ENCODE measurements at places on chromosomes 1 and 21.

- DNase-seq = no peak
Observed at GRCh38 chr1:18166341-18166740, 58.7 kb downstream of the IGSF21 start.

DNA sequence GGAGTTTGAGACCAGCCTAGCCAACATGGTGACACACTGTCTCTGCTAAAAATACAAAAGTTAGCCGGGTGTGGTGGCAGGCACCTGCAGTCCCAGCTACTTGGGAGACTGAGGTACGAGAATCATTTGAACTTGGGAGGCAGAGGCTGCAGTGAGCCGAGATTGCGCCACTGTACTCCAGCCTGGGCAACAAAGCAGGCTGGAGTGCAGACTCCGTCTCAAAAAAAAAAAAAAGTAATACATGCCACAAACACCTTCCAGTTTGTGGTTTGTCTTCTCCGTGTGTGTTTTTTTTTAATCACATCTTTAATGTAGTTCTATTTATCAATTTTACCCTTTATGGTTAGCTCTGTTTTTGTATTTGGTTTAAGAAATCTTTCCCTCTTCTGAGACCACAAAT, 22.3 kb downstream of the POGZ start:
- no peak for DNase-seq

GRCh38 chr1:236522937-236523703, 662 bp upstream of the LGALS8 start:
- no peak for DNase-seq

DNA sequence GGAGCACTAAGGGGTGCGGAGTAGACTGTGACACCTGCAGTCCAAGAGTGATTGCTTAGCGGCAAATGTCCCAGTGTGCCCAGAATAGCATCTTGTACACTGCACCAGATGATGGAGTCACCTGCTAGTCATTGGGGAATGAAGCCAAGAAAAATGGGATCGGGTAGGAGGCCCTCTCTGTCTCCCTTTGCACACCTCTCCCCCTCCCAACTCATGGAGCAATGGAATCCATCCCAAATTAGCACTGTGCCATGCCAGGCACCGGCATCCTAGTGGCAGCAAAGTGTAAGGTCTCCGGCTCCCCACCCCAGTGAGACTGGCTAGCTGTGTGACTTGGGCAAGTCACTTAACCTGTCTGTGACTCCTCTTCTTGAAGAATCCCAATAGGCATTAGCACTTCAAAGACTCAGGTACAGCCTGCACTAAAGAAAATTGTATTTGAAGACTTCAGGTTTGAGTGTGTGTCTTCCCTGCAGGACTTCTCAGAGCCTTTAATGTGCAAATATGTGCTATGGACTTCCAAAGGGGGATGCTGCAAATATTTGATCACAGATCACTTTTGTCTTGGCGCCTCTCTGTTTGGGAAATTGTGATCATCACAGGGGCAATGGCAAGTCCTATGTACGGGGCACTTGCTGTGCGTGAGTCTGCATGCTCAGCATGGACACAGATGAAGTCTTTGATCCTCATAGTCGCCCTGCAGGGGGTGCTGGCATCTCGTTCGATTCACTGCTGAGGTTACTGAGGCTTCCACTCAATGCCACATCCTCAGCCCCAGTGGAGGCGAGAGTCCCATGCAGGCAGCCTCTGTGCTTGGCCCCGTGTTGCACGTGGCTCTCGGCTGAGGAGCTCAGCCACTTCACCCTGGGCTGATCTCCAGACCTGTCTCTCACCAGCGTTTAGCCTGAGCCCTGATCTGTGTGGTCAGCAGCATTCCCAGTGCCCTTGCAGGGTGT, 272.9 kb upstream of the C1orf174 start:
- DNase-seq = no peak

DNA sequence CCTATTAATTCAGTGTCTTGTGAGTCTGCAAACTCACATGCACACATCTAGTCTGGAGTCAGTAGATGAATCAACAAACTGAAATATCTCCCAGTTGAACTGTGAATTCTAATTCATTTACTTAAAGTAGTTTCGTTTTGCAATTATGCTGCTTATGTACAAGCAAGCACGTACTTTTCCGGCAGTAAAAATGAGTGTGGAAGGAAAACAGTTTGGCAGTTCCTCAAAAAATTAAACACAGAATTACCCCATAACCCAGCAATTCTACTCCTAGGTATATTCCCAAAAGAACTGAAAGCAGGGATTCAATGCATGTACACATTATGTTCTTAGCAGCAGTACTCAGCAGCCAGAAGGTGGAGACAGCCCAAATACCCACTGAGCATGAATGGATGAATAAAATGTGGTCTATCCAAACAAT, 49.3 kb downstream of the GNB1 start:
- no peak for DNase-seq

DNA sequence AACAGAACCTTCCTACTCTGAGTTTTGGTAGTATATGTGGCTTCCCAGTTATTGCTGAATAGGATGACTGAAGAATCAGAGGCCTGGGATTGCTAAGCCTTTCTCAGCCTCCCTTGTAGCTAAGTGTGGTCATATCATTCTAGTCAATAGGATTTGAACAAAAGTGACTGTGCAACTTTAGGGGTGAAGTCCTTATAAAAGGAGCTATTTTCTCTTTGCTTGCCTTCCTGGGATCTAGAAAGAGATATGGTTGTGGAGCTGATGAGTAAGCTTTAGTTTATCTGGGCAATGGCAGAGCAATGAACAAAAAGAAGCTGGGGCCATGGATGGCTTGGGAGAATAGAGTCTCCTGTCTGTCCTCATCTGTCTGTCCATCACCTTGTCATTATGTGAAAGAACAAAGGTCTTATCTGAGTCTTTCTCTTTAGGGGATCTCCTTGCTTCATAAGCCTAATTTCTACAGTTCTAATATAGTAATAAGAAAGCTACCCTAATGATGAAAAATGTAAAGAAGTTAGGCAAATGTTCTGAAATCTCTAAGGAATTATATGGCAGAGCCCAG, 91.5 kb downstream of the TENT5C start:
- no peak for DNase-seq

- no peak for DNase-seq
Observed at GRCh38 chr1:32775640-32776337, 41.4 kb downstream of the YARS1 start.

DNA sequence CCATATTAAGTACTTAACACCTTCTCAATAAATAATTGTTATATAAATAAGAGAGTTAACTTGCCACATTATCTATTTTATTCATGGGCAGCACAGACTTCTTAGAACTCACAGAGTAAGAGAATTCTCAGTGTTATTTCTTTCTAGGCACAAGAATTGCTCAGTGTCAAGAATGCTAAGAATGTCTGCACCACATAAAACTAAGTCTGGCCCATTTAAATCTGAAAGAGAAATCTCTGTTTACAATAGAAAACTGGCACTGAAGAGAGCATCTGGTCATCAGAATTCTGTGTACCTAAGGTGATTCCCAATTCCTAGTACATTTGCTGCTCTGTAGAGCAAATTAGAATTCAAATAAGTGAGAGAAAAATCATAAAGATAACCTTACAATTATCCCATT, 3.8 kb downstream of the OR10K2 start:
- no peak for DNase-seq

- DNase-seq = no peak
Observed at GRCh38 chr1:165603810-165604209, 27.2 kb upstream of the MGST3 start.

DNA sequence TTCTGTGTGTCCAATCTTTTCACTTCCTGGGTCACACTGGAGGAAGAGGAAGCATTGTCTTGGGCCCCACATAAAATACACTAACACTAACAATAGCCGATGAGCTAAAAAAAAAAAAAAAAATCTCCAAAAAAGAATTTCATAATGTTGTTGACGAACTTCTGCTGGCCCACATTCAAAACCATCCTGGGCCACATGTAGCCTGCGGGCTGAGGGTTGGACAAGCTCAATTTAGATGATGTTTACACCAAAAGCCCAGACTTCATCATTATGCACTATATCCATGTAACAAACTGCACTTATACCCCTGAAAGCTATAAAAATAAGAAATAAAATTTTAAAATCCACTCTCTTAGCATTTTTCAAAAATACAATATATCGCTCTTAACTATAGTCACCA, 187.8 kb upstream of the PTBP2 start:
- DNase-seq = no peak

- no peak for DNase-seq
Observed at GRCh38 chr1:187047298-187047697, 218.5 kb downstream of the PLA2G4A start.

DNA sequence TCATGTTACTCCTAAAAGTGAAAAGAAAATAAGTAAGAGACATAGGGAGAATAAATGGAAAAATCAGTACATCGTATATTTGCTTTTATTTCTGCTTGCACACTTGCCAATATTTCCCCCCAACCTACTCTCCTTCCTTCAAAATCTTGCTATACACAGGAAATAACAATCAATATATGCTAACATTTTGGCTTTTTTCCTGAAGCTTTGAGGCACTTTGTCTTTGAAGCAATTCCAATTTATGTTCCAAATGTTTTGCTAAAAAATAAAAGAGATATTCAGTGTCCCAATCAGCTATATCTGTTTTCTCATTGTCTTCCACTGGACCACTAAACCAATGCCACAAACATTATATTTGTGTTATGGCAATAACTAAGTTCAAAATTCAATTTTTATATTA, 184.0 kb upstream of the NEGR1 start:
- no peak for DNase-seq

GRCh38 chr1:97849345-97850340, 71.2 kb downstream of the DPYD start:
- DNase-seq = peak; percentile 41

DNA sequence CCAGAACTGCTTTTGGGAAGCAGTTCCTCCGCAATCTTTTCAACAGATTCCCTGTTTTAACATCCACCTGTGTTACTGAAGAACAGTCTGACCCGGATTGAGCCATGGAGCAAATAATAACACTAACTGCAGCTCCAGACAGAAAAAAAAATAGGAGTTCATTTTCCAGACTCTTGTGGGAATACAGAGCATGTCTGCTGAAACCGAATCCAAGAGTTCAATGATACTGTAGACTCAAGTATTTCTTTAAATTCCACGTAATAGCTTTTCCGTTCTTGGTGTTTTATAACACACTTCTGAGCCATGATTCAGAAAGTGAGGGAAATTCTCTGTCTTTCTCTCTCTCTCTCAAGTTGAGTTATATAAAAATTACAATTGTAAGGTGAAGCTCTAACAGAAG, 60.6 kb downstream of the DDAH1 start:
- DNase-seq = no peak

- DNase-seq = no peak
Observed at GRCh38 chr1:40143891-40144575, 17.2 kb upstream of the RLF start.

GRCh38 chr21:44539046-44539445, 949 bp downstream of the KRTAP10-1 start:
- no peak for DNase-seq

DNA sequence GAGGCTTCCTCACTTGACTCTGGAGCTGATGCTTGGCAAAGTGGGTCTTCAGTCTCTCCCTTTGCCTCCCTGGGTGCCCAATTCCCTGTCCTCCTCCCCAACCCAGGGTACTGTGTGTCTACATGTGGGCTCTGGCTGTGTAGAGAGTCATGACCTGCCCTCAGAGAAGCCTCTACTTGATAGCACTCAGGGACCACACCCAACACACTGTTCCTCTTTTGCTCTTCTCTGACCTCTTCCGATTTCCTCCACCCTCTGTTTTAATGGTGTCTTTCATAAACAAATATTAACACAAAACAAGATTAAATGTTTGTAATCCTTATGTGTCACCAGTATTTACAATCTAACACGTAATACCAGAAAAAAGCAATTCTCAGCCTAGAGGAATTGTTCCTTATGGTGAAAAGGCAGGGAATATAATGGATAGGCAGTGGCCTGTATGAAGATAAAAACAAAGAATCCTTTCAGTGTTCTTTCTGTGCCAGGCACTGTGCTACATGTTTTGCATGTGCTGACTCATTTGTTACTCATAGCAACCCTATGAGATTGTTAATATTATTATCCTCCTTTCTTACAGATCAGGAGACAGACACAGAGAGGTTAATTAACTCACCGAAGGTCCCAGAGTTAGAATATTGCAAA, 58.2 kb downstream of the HSD3B1 start:
- DNase-seq = no peak

GRCh38 chr1:41557751-41558455, 73.4 kb upstream of the EDN2 start:
- DNase-seq = no peak

DNA sequence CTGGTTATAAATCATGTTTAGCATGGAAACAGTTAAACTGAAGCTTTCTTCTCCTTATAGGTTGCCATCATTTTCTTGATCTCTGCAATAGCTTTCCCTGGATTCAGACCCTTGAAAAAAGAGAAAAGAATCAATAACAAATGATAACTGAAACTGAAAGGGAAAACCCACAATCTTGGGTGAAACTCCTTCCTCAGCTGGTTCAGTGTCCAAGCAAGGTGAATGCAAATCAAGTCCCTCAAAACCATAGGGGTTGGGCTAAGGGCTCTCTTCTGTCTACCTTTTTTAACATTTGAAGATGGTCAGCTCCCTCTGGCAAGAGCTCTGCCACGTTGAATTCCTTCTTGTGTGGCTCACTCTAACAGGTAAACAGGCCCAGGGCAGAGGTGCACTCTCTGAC, 7.1 kb upstream of the ATP13A2 start:
- DNase-seq = no peak

DNA sequence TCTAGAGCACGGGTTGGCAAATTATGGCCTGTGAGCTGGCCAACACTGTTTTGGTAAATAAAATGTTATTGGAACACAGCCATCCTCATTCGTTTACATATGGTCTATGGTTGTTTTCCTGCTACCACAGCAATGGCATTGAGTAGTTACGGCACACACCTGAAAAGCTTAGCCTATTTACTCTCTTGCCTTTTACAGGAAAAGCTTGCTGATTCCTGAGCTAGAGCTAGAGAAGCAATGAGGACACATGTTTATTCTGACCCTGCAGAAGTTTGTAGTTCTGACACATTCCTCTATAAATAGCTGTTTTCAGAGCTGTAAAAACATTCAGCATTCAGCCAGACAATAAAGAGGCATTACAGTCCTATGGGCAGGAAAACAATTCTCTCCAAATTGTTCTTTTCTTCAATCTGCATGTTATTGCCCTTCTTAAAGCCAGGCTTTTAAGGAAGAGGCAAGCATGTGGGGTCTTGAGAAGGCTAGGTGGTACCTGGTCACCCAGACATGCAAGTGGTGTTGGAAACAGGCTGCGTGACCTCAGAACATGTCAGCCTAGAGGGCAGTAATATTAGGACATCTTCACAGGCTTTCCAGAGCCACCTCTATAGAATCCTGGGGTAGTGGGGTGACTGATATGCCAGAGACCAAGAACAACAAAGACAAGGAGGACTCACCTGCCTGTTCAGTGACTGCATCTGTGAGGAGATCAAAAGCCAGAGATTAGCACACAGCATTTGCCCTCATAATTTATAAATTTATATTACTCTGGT, 1.6 kb downstream of the FCRL2 start:
- no peak for DNase-seq

GRCh38 chr1:117540532-117540931, 65.3 kb upstream of the TENT5C start:
- DNase-seq = no peak

- DNase-seq = no peak
Observed at GRCh38 chr1:10319750-10320149, 79.1 kb upstream of the PGD start.

- no peak for DNase-seq
Observed at GRCh38 chr1:205444931-205445645, 10.8 kb downstream of the BLACAT1 start.
